ENCODE measurements at places on chromosomes 4 and X. TPM values are rescaled to one million over a fixed set of nuclear protein-coding genes. Genes with fewer than 3 reads are reported as not detected.

DNA sequence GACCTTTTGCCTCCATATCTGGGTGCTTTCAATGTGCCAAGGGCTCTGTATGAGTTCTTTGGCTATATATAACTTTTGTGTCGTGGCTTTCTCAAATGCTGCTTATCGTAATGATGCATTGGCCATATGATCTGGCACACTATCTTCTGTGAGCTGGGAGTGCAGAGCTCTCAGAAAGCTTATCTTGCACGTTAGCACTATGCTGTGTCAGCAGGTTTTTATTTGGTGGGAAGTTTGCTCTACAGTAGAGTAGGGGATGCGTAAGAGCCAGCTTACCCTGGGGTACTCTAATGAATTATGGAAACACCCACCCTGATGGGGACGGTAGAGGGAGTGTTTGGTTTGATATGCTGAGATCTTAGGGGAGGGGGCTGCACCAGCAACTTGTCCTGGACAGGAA lies 119.6 kb downstream of the FAAH2 start:
- no peaks in the 10 kb centered on the region for H3K4me1 ChIP-seq
- no peak for DNase-seq
- H3K27ac ChIP-seq, result no peak overlapping the region
- H3K27me3 ChIP-seq, result no peaks in the 10 kb centered on the region
- H3K4me3 ChIP-seq, result no peak overlapping the region

GRCh38 chr4:128141866-128142265 lies 80.8 kb downstream of the LARP1B start:
- H3K4me1 ChIP-seq, result no peaks in the 10 kb centered on the region
- H3K36me3 ChIP-seq, result no peaks in the 10 kb centered on the region

CYLC1 gene
- not detected for total RNA-seq

- peaks cover 24% of the 10 kb centered on the region for H3K4me1 ChIP-seq
- H3K27ac ChIP-seq, result no peak overlapping the region
- DNase-seq, result no peak
- no peaks in the 10 kb centered on the region for H3K27me3 ChIP-seq
- peaks cover 5% of the 10 kb centered on the region for H3K36me3 ChIP-seq
These were observed 80.6 kb upstream of the CD99 start for GRCh38 chrX:2610246-2611170.

CTAG2 gene
- total RNA-seq, result not detected

SMIM31 gene
- not detected for total RNA-seq

ARHGAP6 gene
- total RNA-seq, result 8.5 TPM

DNA sequence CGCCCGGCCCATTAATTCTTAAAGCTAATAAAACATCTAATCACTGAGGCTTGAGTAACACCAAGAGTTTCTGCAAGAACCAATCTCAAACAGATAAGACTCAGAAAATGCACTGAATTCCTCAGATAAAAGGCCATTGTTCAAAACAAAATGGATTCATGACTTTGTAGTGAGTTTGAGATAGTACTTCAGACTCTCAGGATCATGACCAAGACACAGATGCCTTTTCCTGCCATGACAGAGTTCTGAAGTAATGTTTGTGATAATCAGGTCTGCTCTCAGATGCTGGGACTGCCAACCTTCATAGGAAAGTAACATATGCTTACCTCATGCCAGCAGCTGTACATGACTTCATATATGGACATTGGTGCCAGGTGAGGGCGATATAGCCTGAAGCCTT lies 54.6 kb downstream of the NIPAL1 start:
- H3K27ac ChIP-seq, result no peak overlapping the region
- H3K27me3 ChIP-seq, result no peaks in the 10 kb centered on the region
- H3K4me1 ChIP-seq, result no peaks in the 10 kb centered on the region
- DNase-seq, result no peak
- H3K4me3 ChIP-seq, result no peak overlapping the region
- no peaks in the 10 kb centered on the region for H3K36me3 ChIP-seq

- DNase-seq, result no peak
- no peaks in the 10 kb centered on the region for H3K4me1 ChIP-seq
- peaks cover 7% of the 10 kb centered on the region for H3K36me3 ChIP-seq
- H3K27me3 ChIP-seq, result no peaks in the 10 kb centered on the region
- no peak overlapping the region for H3K27ac ChIP-seq
- no peak overlapping the region for H3K4me3 ChIP-seq
These were observed 41.7 kb upstream of the DDX60 start for GRCh38 chr4:168360271-168360670.

DUSP9 gene
- total RNA-seq, result not detected

TAF7L gene
- not detected for total RNA-seq

HAND2 gene
- total RNA-seq, result 234 TPM

GRCh38 chr4:145234091-145234706 lies 53.8 kb upstream of the OTUD4 start:
- H3K36me3 ChIP-seq, result no peaks in the 10 kb centered on the region
- no peaks in the 10 kb centered on the region for H3K27me3 ChIP-seq
- no peak overlapping the region for H3K27ac ChIP-seq

FIP1L1 gene
- 29.8 TPM for total RNA-seq

DCK gene
- 16.1 TPM for total RNA-seq

FGA gene
- 9.4 TPM for total RNA-seq

DNA sequence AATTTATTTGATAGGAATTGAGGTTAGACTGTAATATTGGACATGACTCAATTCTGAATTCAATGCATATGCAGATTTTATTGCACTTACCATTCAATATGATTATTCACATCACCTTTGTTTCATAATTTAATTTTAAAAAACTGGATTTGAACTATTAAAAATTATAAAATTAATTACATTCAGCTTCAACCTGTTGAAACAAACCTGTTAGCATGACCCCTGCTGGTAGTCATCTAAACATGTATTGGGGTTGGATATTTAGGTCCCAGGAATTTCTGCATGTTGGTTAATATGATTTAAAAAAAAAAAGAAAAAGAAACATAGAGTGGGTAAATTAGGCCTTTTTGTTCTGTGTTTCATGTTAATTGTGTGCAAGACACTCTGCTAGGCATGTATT lies 85.9 kb downstream of the ARSJ start:
- no peak for DNase-seq
- peaks cover 6% of the 10 kb centered on the region for H3K36me3 ChIP-seq
- H3K4me1 ChIP-seq, result no peaks in the 10 kb centered on the region
- no peak overlapping the region for H3K27ac ChIP-seq

PCSK1N gene
- 7.0 TPM for total RNA-seq

NAP1L2 gene
- not detected for total RNA-seq

DNA sequence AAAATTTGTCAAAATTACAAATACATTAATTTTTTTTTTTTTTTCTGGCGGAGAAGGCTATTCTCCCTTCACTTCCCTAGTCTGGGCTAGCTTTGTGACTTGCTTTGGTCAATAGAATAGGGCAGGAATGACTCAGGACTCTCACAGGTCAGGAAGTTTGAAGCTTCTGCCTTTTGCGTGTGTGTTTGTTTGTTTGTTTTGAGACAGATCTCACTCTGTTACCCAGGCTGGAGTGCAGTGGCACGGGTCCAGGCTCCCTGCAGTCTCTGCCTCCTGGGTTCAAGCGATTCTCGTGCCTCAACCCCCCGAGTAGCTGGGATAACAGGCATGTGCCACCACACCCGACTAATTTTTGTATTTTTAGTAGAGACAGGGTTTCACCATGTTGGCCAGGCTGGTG lies 55.9 kb upstream of the USP9X start:
- no peak overlapping the region for H3K4me3 ChIP-seq
- no peak for DNase-seq
- H3K4me1 ChIP-seq, result no peaks in the 10 kb centered on the region
- H3K27me3 ChIP-seq, result peaks cover 3% of the 10 kb centered on the region
- H3K36me3 ChIP-seq, result no peaks in the 10 kb centered on the region

- H3K27ac ChIP-seq, result no peak overlapping the region
- H3K27me3 ChIP-seq, result no peaks in the 10 kb centered on the region
- no peak for DNase-seq
- no peak overlapping the region for H3K4me3 ChIP-seq
These were observed 657.3 kb downstream of the PCDH19 start for GRCh38 chrX:99752776-99753175.

- H3K27me3 ChIP-seq, result no peaks in the 10 kb centered on the region
- H3K4me1 ChIP-seq, result peaks cover 11% of the 10 kb centered on the region
- no peaks in the 10 kb centered on the region for H3K36me3 ChIP-seq
- H3K27ac ChIP-seq, result no peak overlapping the region
- no peak overlapping the region for H3K4me3 ChIP-seq
- DNase-seq, result no peak
These were observed 112.5 kb downstream of the PALLD start for GRCh38 chr4:168609369-168609768.

- H3K27me3 ChIP-seq, result no peaks in the 10 kb centered on the region
- no peaks in the 10 kb centered on the region for H3K36me3 ChIP-seq
- no peak overlapping the region for H3K27ac ChIP-seq
- DNase-seq, result no peak
These were observed 821.7 kb upstream of the FTHL17 start for GRCh38 chrX:31893525-31893924.

SPANXB1 gene
- total RNA-seq, result not detected

GRCh38 chr4:114599231-114599902 lies 760 bp downstream of the UGT8 start:
- H3K27ac ChIP-seq, result peak overlapping the region; percentile 64
- peak overlapping the region; percentile 60 for H3K4me3 ChIP-seq
- peaks cover 24% of the 10 kb centered on the region for H3K4me1 ChIP-seq
- H3K36me3 ChIP-seq, result no peaks in the 10 kb centered on the region

GRCh38 chrX:113962343-113962742 lies 621.5 kb upstream of the HTR2C start:
- no peak for DNase-seq
- H3K27ac ChIP-seq, result no peak overlapping the region
- no peaks in the 10 kb centered on the region for H3K27me3 ChIP-seq
- H3K36me3 ChIP-seq, result no peaks in the 10 kb centered on the region
- no peak overlapping the region for H3K4me3 ChIP-seq
- H3K4me1 ChIP-seq, result no peaks in the 10 kb centered on the region

- no peaks in the 10 kb centered on the region for H3K27me3 ChIP-seq
- DNase-seq, result no peak
- no peak overlapping the region for H3K4me3 ChIP-seq
These were observed 159.2 kb downstream of the ADGRL3 start for GRCh38 chr4:61359301-61359700.

DNA sequence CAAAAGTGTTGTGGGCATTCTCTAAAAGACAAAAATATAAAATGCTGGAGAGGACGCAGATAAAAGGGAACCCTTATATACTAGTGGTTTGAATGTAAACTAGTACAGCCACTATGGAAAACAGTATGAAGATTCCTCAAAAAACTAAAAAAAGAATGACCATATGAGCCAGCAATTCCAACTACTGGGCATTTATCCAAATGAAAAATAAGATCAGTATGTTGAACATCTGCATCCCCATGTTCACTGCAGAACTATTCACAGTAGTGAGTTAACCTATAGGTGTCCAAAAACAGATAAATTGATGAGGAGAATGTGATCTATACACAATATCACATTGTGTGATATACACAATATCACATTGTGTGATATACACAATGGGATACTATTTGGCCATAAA lies 1615.3 kb downstream of the PCDH18 start:
- DNase-seq, result no peak
- H3K27ac ChIP-seq, result no peak overlapping the region
- H3K4me3 ChIP-seq, result no peak overlapping the region
- H3K27me3 ChIP-seq, result no peaks in the 10 kb centered on the region
- no peaks in the 10 kb centered on the region for H3K4me1 ChIP-seq

DNA sequence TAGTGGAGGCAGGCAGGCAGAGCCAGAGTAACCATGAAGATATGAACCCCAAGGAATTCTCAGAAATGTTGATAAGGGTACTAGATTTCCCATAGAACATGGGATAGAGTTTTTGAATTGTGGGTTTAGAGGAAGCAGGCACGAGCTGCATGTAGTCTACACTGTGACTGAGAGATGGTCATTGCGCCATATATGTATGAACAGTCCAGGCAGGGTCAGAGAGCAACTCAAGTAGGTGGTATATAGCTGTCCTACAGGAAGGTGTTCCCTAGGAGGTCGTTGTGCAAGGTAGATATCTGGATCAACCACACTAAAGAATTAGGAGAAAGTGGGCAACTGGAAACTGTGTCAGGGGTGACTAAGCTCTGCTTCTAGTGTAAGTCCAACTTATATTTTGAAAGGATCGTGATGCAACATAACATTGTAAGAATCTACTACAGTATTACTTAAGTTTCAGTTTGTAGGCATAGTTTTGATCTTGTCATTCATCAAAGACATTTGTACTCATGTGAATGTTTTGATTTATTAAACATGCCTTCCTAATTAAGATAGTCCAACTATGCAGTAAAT lies 94.6 kb downstream of the HPGD start:
- no peaks in the 10 kb centered on the region for H3K36me3 ChIP-seq
- no peaks in the 10 kb centered on the region for H3K27me3 ChIP-seq
- no peak overlapping the region for H3K4me3 ChIP-seq

DNA sequence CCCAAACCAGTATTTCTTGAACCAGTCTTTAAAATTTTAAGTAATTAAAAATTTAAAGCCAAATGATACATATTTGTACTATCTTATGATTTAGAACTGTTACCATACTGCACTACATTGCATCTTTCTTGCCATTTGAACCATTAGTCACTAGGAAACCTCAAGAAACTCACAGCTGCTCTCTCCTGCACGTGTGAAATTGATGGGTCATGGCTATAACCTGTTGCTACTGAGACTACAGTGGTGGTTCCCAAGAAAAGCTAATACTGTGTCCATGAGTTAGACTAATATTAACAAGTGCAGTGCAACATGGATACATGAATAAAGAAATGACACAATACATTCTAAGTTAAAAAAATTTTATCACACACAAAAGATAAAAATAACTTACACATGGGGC lies 88.4 kb downstream of the PDE5A start:
- no peak for DNase-seq
- no peak overlapping the region for H3K27ac ChIP-seq

HDX gene
- under 0.01 TPM for total RNA-seq

RIBC1 gene
- not detected for total RNA-seq

GRCh38 chrX:72307646-72308051 lies 1.9 kb upstream of the CITED1 start:
- H3K4me3 ChIP-seq, result peak overlapping the region; percentile 66
- no peak for DNase-seq
- H3K27ac ChIP-seq, result no peak overlapping the region

TMPRSS11F gene
- not detected for total RNA-seq

MAGEA11 gene
- total RNA-seq, result not detected

DNA sequence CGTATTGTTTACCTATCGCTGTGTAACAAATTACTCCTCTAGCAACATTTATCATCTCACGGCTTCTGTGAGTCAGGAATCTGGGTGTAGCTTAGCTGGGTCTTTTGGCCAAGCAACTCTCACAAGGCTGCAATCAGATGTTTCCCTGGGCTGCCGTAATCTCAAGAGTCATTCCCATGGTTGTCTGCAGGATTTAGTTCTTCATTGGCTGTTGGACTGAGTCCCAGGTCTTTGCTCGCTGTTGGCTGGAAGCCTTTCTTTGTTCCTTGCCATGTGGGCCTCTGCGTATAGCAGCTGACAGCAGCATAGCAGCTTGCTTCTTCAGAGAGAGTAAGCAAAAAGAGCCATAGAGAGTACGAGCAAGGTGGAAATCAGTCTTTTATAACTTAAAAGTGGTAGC lies 16.8 kb downstream of the POLR2B start:
- H3K27me3 ChIP-seq, result no peaks in the 10 kb centered on the region
- peaks cover 91% of the 10 kb centered on the region for H3K36me3 ChIP-seq
- DNase-seq, result peak; percentile 85
- peaks cover 16% of the 10 kb centered on the region for H3K4me1 ChIP-seq

SULT1E1 gene
- total RNA-seq, result not detected
